ENCODE measurements at places on chromosomes 7 and 10.

DNA sequence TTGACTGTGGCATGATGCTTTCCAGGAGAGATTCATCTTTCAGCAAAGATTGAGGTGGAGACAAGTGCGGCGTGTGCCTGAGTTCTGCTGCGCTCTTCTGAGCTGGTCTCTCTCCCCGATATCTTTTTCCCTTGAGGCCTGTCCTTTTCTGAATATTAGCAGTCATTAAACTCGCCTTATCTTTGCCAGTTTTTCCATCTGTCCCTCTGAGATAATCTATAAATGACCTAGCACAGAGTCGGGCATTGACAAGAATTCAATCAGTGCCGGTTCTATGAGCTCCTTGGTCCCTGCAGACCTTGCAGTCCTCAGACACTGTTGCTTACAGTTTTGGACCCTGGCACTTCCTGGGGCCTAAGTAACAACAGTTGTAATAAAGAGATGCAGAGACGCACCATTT lies 89.7 kb upstream of the IKZF1 start:
- no peak for DNase-seq

DNA sequence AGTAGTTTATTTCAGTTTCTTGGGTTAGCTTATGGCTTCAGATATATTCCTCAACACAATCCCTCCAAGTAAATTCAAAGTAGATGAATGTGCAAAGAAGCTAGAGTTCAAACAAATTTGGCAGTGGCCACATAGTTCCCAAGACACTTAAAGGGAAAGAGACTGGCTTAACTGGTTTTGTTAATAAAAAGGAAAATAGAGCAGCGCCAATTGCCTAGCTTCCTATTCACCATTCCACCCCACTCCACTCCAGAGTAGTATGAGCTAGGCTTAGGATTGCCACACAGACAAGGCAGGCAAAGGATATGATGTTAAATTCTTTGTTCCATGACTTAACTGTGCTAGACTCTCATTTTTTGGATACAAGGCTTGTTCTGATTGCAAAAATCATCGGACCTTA lies 2.0 kb downstream of the XRCC2 start:
- DNase-seq, result no peak

DNA sequence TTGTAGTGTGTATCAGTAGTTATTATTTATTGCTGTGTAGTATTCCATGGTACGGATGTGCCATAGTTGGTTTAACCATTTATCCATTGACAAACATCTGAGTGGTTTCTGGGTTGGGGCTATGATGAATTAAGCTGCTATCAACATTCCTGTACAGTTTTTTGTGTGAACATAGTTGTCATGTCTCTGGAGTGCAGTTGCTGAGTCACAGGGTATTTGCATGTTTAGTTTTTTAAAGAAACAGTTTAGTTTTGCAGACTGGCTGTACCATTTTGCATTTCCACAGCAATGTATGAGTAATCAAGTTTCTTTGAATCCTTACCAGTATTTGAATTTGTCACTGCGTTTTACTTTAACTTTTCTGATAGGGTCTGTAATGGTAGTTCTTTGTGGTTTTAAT lies 516.7 kb upstream of the CELF2 start:
- DNase-seq, result no peak

- DNase-seq, result no peak
Measured at GRCh38 chr7:155983176-155983815, 171.0 kb upstream of the SHH start.

DNA sequence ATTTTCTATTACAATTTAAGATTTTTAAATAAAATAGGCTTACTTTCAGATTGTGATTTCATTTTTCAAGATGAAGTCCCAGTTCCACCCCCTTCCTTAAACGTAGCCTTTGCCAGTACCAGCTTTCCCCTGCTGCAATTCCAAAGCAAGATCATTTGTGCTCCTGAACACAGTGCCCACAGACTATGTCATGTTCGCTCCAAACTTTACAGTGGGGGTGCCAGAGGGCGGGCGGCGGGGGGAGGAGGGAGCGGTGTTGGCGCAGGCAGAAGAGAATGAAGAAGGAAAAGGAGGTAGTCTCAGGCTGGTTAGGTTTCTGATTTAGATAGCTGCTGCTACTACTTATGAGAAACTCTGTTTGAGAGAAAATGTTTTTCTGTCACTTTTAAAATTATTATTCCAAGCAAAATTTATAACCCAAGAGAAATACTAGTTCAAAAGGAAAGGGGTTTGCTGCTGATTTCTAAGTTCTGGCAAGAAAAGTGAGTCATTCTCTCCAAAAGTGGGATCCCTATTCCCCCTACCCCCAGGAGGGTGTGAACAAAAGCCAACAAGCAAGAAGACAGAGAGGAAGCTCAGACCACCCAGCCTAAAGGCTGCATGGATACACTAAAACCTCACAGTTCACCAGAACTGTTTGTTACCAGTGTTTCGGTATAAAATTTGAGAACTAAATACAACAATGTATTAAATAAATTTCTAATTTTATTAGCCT lies 109.6 kb downstream of the SRPK2 start:
- no peak for DNase-seq

All from NCI-H446 (cell line).